Omental fat pad (tissue), 4 donors: ENCODE measurements at places on chromosomes 2 and 18.

DNA sequence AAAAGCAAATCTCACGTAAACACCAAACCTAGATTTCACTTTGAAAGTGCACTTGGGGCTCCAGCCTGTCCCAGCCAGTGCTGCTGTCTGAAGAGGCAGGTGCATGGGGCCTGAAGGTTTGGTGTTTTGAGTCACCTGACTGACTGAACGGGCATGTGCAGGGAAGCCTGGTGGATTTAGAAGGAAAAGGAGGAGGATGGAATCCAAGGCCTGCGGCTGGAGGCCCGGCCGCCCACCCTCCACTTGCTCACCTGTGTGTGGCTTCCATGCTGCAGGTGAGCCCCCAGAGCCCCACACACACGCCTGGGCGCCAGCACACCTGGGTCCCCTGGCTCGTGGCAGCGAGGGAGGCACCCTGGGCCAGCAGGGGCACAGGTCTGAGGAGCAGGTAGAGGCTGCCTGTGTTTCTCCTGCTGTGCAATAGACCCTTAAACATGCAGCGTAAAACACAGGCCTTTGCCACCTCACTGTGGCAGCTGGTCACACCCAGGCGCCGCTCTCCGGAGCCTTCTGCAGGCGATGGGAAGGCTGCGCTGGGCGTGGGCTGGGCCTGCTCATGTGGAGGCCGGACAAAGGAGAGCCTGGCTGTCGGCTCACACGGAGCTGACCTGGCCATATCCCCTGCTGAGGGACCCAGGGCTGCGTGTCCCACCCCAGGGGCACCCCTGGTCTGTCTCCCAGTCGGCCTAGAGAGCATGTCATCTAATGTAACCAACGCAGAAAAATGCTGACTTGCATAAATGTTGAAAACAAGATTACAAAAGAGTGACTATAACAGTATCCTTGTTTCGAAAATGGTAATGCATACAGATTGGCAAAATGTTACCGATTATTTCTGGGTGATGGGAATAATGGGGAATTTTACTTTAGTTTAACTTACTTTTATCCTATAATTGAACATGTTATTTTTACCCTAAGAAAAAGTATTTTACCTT lies 71.3 kb downstream of the TMEM18 start:
- DNase-seq, result no peak

GRCh38 chr2:98704499-98705332 lies 26.2 kb downstream of the MGAT4A start:
- DNase-seq, result no peak

DNA sequence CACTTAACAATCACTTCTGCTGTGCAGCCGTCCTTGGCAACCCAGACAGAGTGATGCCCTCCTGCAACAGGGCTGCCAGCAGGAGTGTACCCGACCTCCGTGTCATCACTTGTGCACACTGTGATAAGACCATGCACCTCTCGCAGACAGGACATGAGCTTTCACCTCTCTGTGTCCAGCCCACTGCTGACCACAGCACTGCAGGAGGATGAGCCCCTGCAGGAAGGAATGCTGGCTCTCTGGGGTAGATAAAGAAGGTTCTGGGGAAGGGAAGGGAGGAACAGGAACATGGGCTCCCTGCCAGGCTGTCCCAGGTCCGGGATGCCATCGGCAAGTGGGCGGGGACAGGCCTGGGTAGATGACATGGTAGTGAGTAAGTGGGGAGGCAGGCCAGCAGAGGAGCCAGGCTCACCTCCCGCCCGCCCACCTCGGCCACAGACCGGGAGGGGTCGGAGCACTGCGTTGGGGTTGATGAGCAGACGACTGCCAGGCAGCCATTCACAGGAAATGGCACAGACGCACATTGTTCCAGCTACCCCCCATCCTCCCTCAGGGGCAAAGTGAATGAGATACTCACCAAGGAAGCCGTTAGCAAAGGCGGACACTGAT lies 18.6 kb upstream of the COL6A3 start:
- DNase-seq, result no peak

DNA sequence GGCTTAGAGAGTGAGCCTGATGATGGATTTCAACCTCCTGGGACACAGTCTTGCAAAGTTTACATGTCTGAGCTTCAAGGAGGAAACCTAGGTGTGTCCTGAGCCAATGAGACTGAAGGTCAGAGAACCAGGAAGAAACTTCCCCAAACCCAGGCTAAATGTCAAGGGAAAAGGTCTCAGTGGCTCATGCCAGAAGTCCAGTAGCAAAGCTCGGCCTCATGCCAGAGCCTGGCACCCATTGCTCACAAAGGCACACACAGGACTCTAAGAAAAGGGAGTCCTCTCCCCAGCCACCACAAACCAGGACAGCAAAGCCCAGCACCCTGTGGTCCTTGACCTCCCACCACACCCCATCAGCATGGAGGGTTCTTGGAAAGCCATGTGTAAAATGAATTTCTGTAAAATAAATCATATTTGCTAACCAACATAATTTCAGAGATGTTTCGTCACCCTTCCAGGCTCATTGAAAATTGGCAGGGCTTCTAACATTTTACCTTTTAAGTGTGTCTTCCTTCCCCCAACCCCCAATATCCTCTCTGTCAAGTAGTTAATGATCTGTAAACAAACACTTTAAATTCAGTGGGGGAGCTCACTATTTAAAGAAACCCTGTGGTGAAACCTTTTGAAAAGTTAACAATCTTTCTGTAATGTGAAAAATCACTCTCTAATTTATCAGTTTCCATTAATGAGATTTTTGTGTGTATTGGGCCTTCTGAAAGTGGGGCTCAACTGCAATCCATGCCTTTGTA lies 77.1 kb downstream of the BCL11A start:
- DNase-seq, result no peak

DNA sequence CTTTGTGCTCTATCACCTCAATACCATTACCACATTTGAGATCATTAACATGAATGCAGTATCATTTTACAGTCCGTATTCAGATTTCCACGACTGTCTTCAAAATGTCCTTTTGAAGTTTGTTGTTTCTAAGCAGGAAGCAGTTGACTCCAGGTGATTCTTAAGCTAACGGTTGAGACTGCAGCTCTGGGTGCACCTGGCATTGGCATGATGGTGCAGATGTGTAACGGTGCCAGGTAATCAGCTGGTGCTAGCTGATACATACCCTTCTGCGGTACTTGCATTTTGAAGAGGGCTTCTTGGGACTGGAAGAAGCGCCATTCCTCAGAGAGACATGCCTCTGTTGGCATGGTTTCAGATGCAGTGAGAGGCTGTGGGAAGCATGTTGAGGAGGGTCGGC lies 19.5 kb downstream of the SIGLEC15 start:
- no peak for DNase-seq

GRCh38 chr18:41744421-41745030 lies 210.5 kb upstream of the PIK3C3 start:
- no peak for DNase-seq

GRCh38 chr2:88824951-88825350 lies 133.5 kb downstream of the RPIA start:
- DNase-seq, result no peak
